ENCODE measurements at places on chromosomes 11 and 22.
A peak's percentile ranks its signal among the peaks of the same experiment; 100 is the strongest.

- DNase-seq, result no peak
These were observed 1.0 kb downstream of the ZBTB16 start for GRCh38 chr11:114060392-114061047.

DNA sequence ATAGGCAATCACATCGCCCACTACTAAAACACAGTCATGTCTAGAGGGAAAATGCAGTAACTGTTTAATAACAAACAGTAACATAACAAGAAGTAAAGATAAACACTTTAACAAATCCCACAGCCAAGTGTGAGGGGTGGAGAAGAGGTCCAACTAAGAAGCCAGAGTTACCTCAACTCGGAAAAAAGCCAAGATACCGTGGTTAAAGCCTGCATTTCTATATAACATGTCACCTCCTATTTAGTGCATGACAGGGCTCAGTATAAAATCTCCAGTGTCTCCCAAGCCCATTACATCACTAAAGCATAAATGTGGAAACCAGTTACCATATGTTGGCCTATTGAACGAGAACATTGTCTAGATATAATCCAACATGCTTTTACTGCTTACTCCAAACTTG, 281.7 kb downstream of the LRRC4C start:
- DNase-seq, result no peak

DNA sequence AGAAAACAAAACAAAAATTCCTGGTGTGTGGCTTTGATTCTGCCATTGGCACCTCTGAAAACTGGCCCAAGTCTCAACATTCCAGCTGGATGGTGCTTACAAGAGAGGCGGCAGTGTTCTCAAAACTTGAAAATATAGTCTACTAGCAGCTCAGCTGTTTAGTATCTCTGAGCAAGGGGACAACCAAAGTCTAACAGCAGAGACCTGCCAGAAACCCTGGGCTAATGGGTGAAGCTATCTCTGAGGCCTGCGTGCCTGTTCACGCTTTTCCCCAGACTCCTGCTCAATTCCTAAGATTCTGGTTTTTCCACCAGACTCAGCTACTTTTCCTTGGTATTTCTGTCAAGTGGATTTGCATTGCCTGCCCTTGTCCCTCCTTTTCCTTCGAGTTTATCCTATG, 17.9 kb downstream of the TMEM218 start:
- no peak for DNase-seq

- DNase-seq, result peak; percentile 73
These were observed at the start of gene CBX7 for GRCh38 chr22:39152511-39153219. CBX7 (minus strand) TSS chr22:39152680; CDS start chr22:39152444, 236 bp downstream.

DNA sequence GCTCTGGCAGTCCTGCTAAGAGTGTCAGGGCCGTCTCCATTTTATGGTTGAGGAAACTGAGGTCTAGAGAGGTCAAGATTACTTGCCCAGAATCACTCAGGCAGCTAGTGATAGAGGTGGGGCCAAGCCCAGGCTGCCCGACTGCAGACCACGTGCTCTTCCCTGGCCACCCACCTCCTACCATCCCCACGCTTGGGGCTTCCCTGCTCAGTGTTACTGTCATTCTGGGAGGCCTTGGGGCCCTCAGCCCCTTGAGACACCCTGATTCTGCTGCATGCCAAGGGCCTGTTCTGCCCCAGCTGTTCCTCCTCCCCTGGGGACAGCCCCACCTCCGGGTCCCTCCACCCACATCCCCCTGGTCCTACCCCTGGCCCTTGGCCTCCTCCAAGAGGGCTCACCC, 17.2 kb upstream of the TAB1 start:
- DNase-seq, result no peak

- DNase-seq, result no peak
These were observed 13.4 kb downstream of the APLNR start for GRCh38 chr11:57223601-57224000.

DNA sequence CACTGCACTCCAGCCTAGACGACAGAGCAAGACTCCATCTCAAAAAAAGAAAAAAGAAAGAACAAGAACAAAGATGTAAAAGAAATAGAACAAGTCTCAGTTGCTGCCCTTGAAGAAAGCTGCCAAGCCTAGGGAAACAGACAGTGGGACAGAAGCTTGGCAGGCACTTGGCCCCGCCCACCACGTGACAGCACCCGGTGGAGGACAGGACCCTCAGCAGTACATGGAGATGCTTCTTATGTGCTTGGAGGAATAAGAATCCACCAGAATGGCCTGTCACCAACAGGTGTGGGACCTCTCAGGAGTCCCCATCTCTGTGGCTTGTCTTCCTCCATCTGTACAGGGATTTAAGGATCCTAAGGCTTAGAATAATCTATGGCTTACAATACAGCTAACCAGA, 7.6 kb upstream of the TMPRSS6 start:
- no peak for DNase-seq
